ENCODE measurements at places on chromosomes 7 and 10.

GRCh38 chr10:7193369-7193768 lies 217.5 kb downstream of the SFMBT2 start:
- DNase-seq, result no peak

DNA sequence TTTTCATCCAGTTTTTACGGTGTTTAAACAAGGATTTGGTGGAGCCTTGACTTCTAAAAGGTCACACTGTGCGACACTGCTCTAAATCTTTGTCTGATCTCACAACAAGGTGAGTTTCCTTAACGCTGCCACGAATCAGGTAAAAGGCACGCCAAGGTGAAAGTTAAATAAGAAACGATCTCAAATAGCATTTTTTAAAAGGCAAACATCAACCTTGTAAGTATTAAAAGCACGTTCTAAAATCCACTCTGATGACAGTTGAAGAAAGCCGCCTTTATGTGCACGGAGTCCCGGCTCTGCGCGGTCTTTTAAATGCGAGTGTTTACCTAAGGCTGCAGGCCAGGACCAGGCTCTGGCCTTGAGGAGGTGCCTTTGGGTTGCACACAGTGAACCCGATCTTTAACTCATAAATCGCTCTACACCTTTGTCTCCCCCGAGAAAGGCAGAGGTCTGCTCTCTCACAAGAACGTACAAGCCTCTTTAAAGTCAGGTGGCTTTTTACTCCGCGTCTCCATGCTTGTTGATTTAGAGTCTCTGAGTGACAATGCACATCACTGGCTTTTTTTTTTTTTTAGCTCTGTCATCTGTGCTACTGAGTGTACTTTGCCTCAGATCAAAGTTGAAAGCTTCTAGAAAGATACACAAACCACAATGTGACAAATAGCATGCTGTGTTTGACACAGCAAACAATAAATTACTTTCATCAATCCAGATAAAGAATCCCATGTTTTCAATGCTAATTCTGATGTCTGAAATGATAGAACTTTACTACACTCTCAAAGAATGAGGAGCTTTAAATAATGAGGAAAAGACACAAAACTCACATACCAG lies 25.9 kb upstream of the RNF32 start:
- DNase-seq, result no peak

- DNase-seq, result no peak
Observed at GRCh38 chr10:95332666-95333249, 42.0 kb upstream of the PDLIM1 start.

GRCh38 chr7:74479961-74480829 lies 26.5 kb downstream of the GTF2IRD1 start:
- DNase-seq, result no peak

- no peak for DNase-seq
Observed at GRCh38 chr7:101170617-101171441, 5.5 kb upstream of the VGF start.

DNA sequence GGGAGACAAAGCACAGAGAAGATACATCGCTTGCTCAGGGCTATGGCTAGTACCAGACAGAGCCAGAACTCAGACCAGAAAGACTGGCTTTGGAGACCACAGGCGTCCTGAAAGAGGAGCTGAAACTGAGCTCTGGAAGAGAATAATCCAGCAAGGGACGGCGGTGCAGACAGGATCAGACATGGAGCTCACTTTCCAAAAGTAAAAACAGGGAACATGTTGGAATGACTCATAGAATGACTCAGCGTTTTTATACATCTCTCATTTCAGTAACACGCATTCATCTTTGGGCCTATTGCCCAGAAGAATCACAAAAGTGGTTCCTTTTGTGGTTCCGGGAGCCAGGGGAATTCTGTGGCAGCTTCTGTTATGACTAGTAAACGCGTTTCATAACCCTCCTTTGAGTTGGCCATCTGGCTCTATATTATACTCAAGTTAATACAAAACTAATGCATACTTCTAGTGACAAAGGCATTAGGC lies 37.2 kb downstream of the PLEKHS1 start:
- DNase-seq, result no peak

- DNase-seq, result no peak
Observed at GRCh38 chr10:93827056-93827804, 66.5 kb upstream of the SLC35G1 start.

DNA sequence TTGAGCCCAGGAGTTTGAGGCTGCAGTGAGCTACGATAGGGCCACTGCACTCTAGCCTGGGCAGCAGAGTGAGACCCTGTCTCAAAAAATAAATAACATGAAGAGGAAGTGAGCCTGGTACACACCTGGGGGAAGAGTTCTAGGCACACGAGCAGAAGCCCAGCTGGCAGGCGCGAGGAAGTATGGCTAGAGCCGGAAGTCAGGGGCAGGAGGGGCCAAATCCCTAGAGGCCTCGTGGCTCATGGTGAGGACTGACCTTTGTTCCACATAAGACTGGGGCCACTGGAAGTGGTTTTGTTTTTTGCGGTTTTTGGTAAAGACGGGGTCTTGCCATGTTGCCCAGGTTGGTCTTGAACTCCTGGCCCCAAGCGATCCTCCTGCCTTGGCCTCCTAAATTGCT lies 117.6 kb downstream of the HIP1 start:
- no peak for DNase-seq
